ENCODE measurements at places on chromosomes 2 and 18.
A peak's percentile ranks its signal among the peaks of the same experiment; 100 is the strongest.

- no peak for DNase-seq
Observed at GRCh38 chr2:197261808-197262226, 48.8 kb downstream of the ANKRD44 start.

DNA sequence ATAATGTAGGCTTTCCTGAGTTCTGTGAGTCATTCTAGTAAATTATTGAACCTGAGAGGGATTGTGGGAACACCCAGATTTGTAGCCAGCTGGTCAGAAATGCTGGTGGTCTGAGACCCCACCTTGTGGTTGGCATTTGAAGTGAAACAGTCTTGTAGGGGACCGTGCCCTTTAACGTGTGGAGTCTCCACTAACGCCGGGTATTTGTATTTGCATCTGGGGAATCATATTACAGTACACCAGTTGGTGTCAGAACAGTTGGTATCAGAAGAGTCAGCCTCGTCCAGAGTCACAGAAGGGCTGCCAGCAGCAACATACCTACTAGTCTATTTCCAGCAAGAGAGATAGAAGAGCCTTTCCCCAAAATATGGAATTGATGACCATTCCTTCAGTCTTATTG, 38.3 kb upstream of the PTPN4 start:
- DNase-seq, result peak; percentile 81

- DNase-seq, result no peak
Observed at GRCh38 chr2:20456116-20456571, 9.3 kb downstream of the RHOB start.

DNA sequence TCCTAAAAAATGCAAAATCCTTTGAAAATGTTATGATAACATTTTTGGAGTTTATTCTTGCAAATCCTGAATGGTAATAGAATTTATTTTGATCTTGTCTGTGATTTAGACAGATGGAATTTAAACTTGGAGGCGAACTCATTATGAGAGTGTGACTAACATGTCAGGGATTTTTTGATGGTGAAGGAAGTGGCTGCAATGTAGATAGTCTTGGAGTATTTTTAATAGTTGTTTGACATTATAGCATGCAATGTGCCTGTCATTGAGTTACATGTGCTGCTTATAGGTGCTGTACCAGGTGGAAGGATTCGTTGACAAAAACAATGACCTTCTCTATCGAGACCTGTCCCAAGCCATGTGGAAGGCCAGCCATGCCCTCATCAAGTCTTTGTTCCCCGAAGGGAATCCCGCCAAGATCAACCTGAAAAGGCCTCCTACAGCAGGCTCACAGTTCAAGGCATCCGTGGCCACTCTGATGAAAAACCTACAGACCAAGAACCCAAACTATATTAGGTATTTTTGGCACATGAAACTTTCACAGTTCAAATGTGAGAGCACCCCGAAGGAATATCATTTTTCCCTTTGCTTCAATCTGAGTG, 141.8 kb downstream of the MYO1B start:
- DNase-seq, result peak; percentile 63

GRCh38 chr2:121911036-121911435, 155.6 kb downstream of the TSN start:
- no peak for DNase-seq

DNA sequence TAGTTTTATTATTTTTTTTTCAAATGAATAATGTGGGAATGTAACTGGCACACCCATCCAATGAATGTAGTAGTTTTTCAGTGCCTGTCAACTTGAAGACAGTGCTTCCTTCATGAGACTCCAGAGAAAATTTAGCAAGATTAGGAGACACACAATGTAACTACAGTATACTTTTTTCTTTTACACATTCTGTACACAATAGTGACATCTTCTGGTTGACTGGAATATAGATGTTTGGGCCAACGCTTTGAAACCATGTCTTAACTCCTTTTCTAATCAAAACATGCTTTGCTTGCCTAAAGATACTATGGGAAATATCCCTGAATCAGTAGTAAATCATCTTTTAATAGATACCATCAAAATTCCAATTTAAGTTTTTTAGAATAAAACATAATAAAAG, 229.5 kb upstream of the ZC3H15 start:
- peak; percentile 66 for DNase-seq
